CD4-positive, alpha-beta T cell treated with Interleukin-12 subunit alpha and Interleukin-12 subunit beta, for 1 hour (primary cell): ENCODE measurements at places on chromosomes 5 and 9.

GRCh38 chr5:78747055-78747454, 98.5 kb upstream of the LHFPL2 start:
- DNase-seq: no peak

- no peak for DNase-seq
Observed at GRCh38 chr9:114105236-114105635, 6.1 kb upstream of the KIF12 start.

- no peak for DNase-seq
Observed at GRCh38 chr5:143812085-143812705, at the start of gene HMHB1. TSS of gene HMHB1 (plus strand) at chr5:143812161.

DNA sequence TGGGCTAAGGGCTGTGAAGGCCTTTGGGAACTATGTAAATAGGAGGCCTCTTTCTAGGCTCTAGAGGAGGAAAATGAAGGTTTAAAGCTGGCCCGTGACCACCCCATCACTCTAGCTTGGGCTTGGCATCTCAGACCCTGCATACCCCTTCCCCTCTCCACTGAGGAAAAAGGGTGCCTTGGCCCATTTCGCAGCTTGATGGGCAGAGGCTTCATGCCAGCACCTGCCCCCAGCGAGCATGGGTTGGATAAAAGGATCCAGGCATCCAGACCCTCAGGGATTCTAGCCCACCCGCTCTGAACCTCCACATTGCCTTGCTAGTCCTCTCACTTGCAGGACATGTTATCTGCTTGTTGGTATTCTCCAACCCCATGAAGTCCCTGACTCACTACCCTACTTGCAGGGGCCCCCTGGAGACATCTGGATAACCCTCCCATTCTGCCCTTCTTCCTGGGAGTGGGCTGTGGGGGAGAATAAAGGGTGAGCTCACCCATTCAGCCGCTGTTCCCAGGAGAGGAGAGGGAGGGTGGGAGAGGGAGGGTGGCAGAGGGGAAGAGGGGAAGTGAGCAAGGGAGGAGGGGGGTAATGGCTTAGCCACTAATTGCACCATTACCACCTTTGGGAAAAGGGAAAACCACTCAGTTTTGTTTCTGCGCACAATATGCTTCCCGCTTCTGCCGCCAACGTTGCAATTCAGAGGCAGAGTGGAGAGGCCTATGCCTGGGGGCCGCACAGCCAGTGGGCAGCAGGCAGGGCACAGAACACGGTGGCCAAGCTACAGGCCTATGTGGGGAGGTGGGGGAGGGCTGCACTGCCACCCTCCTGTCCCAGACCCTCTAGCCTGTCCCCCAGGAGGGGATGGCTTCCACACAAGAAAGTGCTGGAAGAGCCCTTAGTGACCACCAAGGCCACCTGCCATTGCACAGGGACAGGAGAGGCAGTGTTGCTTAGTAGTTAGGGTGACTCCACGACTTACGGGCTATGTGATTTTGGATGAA, 2.1 kb upstream of the CAMK2A start:
- DNase-seq: no peak

DNA sequence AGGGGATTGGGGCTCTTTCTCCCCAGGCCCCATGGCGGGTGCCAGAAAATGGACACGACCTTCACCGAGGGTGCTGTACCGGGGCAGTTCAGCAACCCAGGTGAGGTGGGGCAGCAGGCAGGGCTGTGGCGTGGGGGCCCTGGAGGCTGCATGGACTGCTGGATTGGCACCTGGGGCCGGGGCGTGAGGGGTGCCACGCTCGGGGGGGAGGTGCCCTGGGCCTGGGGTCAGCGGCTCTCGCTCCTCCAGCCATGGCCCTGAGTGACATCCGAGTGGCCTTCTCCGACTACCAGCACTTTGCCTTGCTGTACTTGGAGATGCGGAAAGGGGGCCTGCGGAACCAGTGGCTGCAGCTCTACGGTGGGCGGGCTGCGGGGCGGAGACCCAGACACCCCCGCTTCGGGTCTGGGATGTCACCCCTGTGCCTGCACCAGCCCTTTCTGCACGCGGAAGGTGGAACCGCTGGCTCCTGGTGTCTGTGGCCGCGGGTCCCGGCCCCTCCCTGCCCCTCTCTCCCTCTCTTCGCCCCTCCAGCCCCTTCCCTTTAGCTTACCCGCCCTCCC, 1.8 kb downstream of the LCNL1 start:
- DNase-seq: no peak

DNA sequence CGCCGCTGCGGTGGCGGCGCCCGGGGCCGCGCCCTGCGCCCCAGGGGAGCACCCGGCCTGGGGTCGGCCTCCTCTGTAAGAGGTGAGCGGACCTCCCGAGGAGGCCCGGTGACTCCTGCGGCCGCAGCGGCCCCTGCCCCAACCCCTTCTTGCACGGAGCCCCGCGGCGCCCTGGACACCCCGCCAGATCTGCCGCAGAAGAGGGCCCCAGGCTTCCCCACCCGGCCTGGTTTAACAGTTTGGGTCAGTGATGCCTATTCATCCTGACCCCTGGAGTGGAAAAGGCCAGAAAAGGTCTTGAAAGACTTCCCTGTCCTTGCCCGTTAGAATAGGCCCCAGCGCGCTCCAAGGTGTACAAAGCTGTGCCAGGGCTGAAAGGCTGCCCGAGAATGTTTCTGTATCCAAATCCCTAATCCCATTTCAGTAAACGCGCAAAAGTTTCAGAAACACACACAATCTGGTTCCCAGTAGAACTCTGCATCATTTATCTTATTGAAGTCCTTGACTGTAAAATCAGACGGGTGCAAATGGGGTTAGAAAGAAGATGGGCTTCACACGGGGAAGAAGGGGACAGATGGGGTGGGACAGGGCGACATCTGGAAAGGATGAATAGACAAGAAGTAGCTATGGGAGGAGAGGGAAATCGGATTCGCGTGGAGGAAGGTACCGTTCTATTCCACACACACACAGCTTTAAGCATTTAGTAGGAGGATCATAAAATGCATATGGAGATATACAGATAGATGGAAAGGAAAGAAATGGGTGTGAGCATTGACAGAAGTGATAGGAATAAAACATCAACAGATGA, 1.1 kb upstream of the SSBP2 start:
- DNase-seq: no peak

DNA sequence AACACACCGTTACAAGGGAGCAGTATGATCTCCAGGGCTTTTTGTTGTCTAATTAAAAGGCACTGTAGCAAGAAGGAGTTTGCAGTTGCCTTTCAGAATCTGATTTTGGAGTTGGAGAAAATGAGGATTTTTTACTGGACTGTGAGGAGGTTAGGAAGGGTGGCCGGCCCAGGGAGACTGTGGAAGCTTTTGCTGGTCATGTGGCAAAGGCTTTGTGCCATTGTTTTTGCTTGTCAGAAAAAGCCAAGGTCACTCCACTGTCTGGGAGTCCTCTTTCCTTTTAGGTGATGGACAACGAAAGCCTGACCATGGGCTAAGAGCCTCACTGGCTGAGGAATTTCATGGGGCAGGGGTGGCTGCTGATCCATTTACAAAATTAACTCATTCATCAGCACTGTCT, 10.3 kb upstream of the WHRN start:
- DNase-seq: no peak

GRCh38 chr5:146009020-146009419, 72.6 kb downstream of the SH3RF2 start:
- no peak for DNase-seq

- no peak for DNase-seq
Observed at GRCh38 chr9:35662437-35662836, 2.6 kb downstream of the ARHGEF39 start.

GRCh38 chr5:137619191-137619870, 116.6 kb downstream of the KLHL3 start:
- no peak for DNase-seq

DNA sequence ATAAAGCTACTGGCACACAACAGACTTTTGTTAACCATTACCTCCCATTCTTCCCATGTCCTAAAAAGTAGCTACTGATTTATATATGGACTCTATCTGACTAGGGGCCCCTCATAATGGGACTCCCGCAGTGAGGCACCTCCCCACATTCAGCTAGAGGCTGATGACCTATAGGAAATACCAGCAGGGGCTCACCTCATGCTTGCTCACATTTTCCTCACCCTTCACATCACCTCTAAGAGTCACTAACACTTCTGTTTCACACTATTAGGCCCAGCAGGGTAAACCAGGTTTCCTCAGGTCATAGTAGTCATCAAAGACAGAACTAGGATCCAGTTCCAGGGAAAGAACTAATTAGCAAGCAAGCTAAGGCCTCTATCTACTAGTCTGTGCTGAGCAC, 60.7 kb downstream of the PRELID2 start:
- no peak for DNase-seq

DNA sequence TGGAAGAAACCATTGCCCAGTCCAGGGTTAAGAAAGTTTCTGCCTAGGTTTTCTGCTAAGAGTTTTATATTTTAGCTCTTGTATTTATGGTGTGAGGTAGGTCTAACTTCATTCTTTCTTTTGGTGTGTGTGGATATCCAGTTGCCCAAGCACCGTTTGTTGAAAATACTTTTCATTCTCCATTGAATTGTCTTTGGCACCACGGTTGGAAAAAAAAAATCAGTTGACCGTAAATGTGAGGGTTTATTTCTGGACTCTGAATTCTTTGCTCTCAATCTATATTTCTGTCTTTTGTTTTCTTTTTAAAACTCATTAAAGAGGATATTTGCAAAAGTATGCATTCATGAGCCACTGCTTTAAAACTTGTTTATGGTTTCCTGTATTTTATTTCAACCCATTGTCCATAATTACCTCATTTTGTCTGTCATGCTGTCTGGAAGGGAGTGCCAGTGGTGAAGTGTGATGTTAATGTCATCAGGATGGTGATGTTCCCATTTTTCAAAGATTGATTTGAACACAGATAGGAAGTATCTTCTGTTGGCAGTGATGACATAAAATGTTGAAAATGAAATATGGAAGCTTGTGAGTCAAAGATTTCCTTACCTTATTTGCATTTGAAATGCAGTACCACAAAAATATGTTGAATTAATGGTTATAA, 33.9 kb downstream of the HABP4 start:
- DNase-seq: no peak

GRCh38 chr5:119742311-119742710, 113.0 kb downstream of the FAM170A start:
- no peak for DNase-seq

DNA sequence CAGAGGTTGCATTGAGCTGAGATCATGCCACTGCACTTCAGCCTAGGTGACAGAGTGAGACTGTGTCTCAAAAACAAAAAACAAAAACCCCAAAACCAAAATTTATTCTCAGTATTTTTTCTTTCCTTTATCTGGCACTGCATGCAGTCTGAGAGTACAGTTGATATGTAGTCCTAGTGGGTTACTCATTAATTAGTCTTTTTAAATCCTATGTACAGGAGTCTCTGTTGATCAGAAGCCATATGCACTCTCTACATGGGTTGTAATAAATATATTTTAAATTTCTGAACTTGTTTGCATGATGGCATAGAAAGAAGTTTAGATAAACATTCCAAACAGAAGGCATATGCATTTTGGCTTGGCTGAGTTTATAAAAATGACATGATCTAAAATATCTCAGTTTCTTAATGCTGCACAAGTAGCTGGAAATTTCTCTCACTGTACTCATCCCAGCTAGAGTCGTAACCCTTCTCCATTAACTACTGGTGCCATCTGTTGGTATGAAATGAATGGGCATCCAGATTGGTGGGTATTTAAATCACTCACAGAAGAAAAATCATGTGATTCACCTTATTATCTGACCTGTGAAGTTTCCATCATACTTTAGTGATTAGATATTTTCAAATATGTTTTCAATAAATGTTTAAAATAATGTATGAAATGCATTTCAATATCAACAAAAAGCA, 284.8 kb downstream of the CTNND2 start:
- DNase-seq: no peak

- DNase-seq: peak; percentile 88
Observed at GRCh38 chr5:14581106-14581890, at the start of gene OTULINL. TSS of gene OTULINL (plus strand) at chr5:14581792. CDS start at chr5:14581895, 103 bp downstream.

GRCh38 chr5:179870403-179870903, 11.8 kb upstream of the MRNIP start:
- peak; percentile 7 for DNase-seq

DNA sequence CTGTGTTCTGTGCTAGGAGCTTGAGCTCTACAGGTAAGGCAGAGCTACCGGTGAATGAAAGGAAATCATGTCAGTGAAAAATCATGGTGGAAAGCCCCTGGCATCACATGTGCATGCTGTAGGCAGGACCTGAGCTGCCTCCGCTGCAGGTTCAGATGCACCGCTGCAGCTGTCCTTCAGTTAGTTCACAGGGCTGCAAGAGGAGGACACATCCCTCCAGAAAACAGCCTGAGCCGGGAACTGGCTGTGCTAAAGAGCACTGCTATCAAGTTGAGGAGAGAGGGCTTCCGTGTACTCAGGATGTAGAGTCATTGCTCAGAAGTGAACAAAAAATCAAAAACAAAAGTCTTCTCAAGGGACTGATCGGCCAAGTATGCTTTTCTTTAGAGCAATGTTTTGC, 138.6 kb downstream of the ERCC6L2 start:
- peak; percentile 74 for DNase-seq

DNA sequence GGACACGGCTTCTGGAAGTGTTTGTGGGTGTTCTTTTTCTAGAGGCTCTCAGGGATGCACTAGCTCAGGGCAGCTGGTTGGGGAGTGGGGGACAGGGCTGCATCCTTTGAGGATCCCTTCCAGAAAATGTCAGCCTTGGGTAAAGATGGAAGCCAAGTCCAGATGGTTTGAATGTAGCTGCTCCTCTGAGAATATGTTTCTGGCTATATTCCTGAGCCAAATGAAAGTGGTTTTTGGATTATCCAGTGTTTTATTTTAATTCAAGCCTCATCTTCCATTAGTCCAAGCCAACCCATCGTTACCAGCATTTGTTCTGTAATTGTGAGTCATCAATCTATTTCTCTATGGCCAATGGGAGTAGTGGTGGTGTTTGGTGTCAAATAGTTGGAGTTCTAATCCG, 70.4 kb downstream of the SPRY4 start:
- DNase-seq: no peak

- DNase-seq: no peak
Observed at GRCh38 chr9:99352826-99353225, 130.7 kb downstream of the SEC61B start.
